Hematopoietic multipotent progenitor cell treated with erythropoietin and hydrocortisone succinate and interleukin-3 and kit ligand, for 6 days (in vitro differentiated cells): ENCODE measurements at places on chromosomes 1 and 21.

DNA sequence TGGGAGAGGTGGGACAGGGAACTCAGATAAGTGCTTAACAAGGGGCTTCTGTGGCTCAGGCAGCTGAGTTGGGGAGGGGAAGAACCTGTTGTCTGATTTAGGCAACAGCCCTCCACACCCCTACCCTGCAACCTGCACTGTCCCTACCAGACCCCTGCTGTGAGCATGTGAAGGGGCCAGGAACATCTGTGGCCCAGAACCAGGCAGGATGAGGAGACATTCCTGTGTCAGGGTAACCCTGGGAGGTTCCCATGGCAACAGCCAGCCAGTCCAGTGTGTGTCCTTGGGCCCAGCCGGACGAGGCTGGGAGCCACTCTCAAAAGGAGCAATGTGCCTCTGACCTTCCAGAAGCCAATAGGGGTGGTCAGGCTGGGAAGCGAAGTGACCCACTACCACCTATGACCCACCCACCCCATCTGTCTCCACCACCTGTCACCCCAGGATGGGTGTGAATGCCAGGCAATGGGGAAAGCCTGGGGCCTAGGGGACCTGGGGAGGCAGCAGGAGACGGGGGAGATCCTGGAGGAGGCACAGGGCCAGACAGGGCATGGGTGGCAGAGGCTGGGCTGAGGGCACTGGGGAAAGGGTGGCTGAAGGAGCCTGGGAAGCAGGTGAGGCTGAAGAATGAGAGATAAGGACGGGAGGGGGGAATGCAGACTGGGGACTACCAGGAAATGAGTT, 5.0 kb upstream of the PMVK start:
- no peak for DNase-seq

GRCh38 chr21:14382486-14382834, 486 bp downstream of the HSPA13 start:
- peak; percentile 47 for DNase-seq

GRCh38 chr1:81554108-81554507, 246.6 kb upstream of the ADGRL2 start:
- DNase-seq: no peak

DNA sequence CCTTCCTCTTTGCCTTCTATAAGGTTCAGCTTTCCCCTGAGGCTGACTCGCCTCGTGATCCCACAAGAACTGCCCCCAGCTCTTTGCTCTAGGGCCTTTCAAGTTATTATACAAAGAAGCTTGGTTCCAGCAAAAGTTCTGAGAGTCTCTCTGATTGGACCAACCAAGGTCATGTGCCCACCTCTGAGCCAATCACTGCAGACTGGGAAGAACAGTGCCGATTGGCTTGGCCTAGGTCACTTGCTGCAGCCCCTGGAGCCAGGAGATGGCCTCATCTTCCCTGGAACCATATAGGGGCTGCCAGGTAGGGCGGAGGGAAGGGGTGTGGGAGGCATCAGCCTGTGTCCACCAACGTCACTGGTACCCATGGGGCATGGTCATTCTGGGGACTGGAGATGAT, 22.8 kb downstream of the TAS1R2 start:
- DNase-seq: no peak

DNA sequence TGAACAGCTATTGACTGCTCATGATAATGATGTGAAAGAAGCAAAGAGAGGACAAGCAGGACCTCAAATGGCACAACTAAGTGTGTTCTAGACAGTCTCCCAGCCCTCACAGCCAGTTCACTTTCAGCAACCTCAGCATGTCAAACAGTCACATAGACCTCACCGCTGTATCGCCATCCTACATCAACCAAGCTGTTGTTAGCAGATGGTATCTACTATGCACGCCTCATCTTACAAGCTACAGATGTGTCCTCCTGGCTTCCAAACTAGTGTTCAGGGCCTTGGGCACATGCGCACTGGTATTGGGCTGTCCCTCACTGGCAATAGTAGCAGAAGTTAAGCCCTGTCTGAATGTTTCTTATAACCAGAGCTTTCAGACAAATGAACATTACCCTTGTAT, 28.4 kb downstream of the EVI5 start:
- no peak for DNase-seq

DNA sequence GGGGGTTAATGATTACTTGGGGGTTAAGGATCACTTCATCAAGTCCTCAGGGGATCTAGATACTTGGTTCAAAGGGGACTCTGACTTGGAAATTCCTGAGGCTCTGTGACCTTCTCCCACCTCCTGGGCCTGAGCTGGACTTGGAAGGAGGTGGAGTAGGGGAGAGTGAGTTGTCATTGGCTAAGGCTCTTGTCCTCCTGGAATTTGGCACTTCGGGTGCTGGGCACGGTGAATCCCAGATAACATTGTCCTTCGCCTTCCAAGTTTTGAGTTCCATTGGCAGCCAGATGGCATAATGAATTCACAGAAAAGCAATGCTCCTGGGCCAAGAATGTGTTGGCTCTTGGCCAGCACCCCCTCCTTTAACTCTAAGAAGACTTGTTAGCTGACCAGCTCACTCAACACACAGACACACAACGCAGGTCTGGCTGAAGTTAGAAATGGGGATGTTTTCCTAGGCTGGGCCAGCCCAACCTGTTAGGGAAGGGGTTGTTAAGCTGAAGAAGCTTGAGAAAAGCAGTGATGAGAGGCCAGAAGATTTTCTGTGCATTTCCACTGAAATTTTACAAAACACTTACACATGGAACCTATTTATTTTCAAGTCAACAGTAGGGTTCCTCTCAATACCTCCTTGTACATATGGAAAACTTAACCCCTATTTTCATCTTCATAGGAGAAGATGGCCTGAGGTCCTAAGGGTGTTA, 29.7 kb downstream of the SLC26A9 start:
- DNase-seq: no peak

- peak; percentile 48 for DNase-seq
Measured at GRCh38 chr1:55478742-55479141, 263.6 kb upstream of the USP24 start.

- DNase-seq: no peak
Measured at GRCh38 chr1:151970128-151970527, 23.5 kb downstream of the S100A10 start.

DNA sequence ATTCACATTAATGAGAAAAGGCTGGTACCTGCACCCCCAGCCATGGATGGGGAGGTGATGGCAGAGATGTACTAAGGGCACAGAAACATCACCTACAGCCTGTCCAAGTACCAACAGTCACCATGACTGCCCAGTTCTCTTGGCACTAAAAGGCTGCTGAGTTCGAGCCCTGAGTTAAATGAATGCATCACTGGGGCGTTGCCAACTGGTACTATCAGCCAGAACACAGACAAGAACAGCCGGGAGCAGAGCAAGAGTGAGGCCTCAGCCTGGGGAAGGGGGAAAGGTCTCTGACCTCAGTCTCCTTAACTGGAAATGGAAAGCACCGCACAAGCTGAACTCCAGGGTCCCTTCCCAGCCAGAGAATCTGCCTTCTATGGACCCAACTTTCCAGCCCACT, 60.5 kb downstream of the GLIS1 start:
- DNase-seq: peak; percentile 37

- DNase-seq: no peak
Measured at GRCh38 chr1:11147197-11147770, 41.9 kb upstream of the ANGPTL7 start.

GRCh38 chr1:39836595-39837110, 46.7 kb downstream of the TRIT1 start:
- DNase-seq: no peak

- no peak for DNase-seq
Measured at GRCh38 chr1:2952371-2952770, 68.9 kb upstream of the ACTRT2 start.

- peak; percentile 8 for DNase-seq
Measured at GRCh38 chr1:53582211-53583020, 123.2 kb downstream of the DMRTB1 start.

DNA sequence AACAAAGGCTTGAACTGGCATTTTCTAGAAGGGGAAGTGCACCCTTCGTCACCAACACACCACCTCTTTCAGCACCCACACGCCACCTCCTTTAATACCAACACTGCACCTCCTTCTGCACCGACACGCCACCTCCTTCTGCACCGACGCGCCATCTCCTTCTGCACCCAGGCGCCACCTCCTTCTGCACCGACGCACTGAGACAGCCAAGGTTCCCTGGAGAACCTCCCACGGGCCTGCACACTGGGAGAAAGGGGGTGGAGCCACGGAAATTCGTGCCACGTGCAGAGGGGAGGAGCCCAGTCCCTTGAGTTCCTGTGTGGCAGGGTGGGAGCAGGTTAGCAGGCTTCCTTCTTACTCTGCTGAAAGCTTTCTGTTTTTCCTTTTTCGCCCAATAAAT, 327.9 kb upstream of the C1orf174 start:
- no peak for DNase-seq

DNA sequence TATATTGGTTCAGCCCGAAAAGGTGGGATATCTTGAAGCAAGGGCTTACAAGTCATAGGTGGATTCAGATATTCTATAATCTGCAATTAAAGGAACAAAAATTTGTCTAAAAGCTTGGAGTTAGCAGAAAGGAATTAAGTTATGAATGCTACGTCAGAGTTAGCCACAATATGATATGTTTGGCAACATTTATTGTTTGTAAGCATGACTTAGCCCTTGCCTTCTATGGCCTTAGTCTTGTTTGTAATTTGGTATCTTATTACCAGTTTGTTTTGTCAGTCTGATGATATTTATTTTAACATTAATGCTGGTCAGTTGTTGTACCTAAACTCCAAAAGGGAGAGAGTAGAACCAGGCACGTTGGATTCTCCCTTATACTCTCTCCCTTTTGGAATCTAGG, 43.1 kb upstream of the SUCO start:
- no peak for DNase-seq

- peak; percentile 51 for DNase-seq
Measured at GRCh38 chr1:198986036-198986435, 347.2 kb downstream of the PTPRC start.

GRCh38 chr1:178536329-178536728, 23.4 kb downstream of the TEX35 start:
- DNase-seq: no peak

DNA sequence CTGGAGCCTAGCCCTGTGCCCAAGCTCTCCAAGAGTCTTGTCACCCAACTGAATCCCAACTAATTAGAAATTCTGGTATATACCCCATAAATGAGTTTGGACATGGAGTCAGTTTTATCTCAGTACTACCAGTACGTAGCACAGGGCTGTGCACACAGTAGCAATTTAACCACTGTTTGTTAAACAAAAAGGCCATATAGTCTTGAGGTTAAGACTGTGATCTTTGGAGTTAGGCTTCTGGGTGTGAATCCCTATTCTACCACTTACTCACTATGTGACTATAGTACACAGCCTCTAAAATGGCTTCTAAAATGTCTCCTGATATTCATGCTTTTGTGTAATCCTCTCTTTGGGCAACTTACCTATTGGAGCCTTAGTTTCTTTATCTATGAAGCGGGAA, 48.2 kb downstream of the RAB3B start:
- no peak for DNase-seq

- DNase-seq: no peak
Measured at GRCh38 chr1:165637427-165637826, 6.4 kb downstream of the MGST3 start.

DNA sequence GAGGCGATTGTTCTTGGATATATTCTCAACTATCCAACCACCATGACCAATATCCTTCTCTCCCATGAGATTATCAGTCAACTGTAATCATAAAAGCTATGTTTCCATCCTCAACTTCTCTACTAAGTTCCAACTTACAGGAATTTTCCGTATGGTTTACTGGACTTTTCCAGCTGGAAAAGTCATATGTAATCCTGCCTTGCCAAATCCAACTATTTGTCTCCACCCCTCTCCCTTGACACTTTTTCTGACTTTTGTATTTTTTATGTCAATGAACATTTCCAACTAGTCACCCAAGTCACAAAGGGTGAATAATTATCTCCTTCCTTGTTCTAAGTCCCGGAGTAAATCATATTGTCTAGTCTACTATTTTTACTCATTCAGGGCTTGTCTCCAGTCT, 293.1 kb downstream of the USP25 start:
- no peak for DNase-seq

DNA sequence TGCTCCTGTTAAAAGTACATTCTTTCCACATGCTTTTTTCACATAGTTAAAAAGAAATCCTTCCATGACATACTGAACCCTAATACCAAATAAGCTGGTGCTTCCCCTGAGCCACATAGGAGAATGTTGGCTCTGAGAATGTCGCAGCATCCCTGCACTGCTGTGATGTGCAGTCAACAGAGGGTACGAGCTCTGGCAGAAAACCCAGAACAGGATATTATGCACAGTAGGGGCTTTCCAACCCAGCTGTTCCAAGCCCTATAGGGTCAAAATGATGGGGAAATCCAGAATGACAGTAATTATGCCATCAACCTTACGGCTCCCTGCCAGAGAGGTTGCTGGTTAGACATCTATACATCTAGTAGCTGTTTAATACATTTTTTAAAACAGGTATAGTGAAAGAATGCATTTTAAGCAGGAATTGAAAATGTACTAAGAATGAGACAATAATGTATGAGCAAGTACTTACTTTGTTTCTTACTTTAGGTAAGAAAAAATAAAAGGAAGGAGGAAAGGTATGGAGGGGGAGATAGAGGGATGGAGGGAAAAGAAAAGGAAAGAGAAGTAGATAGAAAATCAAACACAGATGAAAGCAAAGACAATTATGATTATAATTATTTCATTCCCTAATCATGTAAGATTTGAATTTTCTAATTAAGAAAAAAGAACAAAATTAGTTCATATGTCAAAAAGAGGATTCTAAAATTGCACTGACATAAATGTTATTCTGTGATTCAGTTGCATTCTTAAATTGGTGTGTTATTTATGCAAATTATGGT, 126.0 kb downstream of the NR5A2 start:
- DNase-seq: no peak

GRCh38 chr1:160761046-160761445, 22.0 kb downstream of the SLAMF7 start:
- DNase-seq: no peak

DNA sequence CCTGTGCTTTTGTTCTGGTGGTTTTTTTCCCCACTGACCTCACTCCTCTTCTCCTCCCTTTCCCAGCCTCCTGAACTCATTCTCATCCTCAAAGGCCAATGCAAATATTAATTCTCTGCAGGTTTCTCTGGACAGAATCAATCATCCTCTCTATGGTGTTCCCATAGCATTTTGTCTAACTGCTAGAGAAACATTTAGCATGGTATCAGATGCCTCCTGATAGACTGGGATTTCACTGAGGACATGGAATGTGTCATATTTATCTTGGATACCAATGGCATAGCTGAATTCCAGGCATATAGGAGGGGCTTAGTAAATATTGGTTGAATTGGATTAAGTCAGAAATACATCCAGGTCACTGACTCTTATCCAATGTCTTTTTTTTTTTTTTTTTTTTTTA, 46.1 kb upstream of the SRP9 start:
- DNase-seq: no peak

- DNase-seq: peak; percentile 36
Measured at GRCh38 chr1:62070384-62071011, 124.2 kb upstream of the L1TD1 start.

DNA sequence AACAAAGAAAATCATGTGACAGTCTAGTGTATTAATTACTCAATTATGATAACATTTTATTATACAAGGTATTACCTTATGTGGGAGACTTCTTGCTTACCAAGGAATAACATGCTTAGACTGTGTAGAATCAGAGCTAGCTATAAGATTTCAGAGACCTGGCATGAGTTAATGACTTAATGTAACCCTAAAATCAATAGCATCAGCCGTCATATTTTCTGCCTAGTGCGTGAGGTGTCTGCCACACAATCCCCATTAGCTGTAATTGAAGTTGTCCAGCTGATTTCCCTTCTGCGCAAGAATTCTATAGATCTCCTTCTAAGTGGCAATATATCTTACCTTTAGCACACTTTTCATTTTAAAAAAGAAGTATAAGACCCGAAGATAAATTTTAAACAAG, 28.8 kb downstream of the CHODL start:
- DNase-seq: no peak
